ENCODE measurements at places on chromosomes 5 and 9. TPM values are rescaled to one million over a fixed set of nuclear protein-coding genes. Genes with fewer than 3 reads are reported as not detected.

The PCDHB11 gene
- not detected for total RNA-seq

GRCh38 chr5:154868702-154869101 lies 10.3 kb downstream of the CNOT8 start:
- peak; percentile 15 for DNase-seq

- DNase-seq: no peak
Observed at GRCh38 chr9:98564714-98565113, 144.0 kb downstream of the GABBR2 start.

DNA sequence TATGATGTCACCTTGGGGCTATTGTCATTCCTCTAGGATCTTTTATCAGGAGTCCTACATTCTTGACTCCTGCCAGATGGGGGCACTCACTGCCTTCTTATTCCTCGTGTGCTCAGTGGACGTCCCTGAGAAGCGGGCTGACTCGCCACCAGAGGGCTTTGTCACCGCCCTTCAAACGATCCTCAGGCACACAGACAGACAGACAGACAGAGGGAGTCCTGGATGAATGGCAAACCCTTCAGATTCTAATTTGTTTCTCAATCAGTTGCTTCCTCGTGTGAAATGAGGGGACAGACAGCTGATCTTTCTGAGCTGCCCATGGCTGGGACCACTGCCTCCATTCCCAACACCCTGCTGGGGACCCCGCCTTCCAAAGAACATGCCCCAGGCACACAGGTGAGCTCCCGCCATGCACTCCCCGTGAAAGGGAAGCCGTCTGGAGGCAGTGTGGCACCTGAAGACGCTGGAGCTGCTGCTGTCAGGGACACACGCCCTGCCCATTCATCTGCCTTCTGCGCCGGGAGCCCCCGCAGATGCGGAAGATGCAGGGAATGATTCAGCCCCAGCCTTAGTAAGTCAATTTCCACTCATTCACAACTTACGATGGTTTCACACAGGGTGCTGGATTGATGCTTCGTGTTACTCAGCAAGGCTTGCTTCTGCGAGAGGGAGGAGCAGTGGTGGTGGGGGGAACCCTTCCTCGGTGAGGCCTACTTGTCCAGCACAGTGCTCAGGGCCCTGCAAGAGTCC lies 24.9 kb upstream of the SH3PXD2B start:
- peak; percentile 81 for DNase-seq

The FRRS1L gene
- not detected for total RNA-seq

DNA sequence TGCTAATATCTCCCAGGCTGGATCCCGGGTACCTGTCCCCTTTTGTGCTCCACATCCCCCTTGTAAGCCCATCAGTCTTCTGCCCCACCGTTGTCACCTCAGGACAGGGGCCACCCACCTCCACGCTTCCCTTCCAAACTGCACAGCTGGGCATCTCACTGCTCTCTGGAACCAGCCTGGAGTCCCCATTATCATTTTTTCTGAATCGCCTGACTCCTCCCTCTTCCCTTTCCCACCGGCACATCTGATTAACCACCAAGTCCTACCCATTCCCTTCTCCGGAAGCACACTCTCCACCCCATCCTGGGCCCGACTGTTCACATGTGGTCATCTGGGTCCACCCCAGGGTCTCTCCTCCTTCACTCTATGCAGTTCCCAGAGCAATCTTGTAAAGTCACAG lies 53.9 kb downstream of the PSD2 start:
- DNase-seq: no peak

Data from HT1080 (cell line).